ENCODE measurements at places on chromosomes 11 and 22.
A peak's percentile ranks its signal among the peaks of the same experiment; 100 is the strongest.

DNA sequence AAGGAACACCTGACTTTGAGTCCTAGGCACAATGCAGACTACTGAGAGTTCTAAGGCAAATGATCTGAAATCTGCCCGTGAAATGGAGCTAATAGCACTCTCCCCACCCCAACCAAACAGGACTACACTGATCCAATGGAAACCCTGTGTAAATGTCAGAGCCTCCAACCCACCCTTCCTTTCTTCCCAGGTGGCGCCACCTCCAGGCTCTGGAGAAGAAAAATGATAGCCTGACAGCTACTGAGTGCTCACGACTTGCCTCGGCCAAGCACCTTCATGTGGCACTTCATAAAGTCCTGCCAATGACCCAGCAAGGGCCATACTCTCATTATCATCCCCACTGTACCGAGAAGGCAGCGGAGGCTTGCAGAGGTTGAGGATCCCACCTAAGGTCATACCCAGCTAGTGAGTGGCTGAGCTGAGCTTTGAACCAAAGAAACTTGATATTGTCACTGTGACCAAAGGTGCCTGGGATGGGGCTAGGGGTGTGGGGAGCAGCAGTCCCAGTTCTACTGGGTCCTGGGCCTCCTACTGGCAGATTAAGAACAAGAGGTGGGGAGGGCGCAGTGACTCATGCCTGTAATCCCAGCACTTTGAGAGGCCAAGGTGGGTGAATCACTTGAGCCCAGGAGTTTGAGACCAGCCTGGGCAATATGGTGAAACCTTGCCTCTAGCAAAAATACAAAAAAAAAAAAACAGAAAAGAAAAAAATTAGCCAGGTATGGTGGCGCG is 20.5 kb downstream of the TST start:
- peak; percentile 70 for DNase-seq

DNA sequence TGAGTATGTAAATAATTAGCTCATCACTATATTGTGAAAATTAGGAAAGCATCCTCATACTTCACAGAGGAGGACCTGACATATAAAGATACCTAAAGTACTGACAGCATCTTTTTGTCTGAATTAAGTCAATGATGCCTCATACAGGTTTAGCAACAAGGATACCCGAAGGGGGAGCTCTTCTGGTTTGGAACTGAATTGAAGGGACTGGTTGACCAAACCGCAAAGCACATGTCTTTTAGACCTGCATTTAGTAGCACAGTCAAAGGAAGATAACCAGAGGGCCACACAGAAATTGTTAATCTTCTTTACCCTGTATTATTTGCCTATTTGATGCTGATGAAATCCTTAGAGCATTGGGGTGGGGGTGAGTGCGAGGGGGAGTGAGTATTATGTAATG is 12.9 kb upstream of the WT1 start:
- DNase-seq: peak; percentile 85

DNA sequence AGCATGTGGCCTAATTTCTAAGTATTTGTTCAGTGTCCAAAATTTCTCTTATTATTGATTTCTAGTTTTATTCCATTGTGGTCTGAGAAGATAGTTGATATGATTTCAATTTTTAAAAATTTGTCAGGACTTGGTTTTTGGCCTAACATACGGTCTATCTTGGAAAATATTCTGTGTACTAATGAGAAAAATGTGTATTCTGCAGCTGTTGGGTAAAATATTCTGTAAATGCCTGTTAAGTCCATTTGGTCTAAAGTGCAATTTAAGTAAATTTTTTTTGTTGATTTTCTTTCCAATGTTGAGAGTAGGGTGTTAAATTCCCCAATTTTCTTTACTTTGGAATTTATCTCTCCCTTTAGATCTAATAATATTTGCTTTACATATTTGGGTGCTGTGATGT is 78.3 kb downstream of the TECTA start:
- no peak for DNase-seq

- no peak for DNase-seq
These were observed 17.9 kb upstream of the TPH1 start for GRCh38 chr11:18063862-18064434.

- DNase-seq: no peak
These were observed 60.1 kb downstream of the FBLN1 start for GRCh38 chr22:45562537-45563361.

- no peak for DNase-seq
These were observed 415.4 kb downstream of the MN1 start for GRCh38 chr22:27386186-27386585.

- DNase-seq: no peak
These were observed 15.8 kb downstream of the BLID start for GRCh38 chr11:122100037-122100755.

GRCh38 chr11:37449146-37449545 is 851.1 kb upstream of the RAG2 start:
- peak; percentile 21 for DNase-seq

GRCh38 chr11:4202749-4203148 is 108.2 kb downstream of the RRM1 start:
- DNase-seq: no peak

DNA sequence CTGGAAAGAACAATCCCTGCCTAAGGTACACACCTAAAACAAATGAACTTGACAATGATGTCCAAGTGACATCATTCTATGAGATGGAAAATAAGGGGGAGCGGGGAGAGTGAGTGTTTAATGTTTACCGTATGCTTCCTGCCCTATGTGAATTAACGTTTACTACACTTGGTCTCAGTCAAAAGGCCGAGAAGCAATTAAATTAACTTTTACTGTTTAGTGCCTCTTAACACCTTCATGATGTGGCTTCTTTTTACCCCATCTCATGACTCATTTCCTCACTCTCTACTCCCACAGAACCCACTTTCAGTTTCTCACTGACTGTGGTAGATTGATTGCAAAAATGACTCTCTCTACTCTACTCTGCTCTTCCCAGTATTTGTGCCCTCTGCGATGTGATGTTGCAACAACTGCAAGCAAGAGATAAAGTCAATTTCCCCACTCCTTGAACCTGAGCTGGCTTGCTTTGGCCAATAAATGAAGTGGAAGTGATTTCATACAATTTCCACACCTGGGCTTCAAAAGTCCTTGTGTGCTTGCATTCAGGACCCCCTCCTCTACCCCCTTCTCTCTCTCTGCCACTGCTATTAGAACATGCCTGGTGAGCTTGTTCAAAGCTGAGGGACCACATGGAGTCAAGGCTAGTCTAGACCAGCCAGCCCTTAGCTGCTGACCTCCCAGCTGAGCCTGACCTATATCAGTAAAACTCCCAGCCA is 11.6 kb upstream of the ALKBH3 start:
- DNase-seq: peak; percentile 88

- DNase-seq: no peak
These were observed 9.2 kb upstream of the RBM14 start for GRCh38 chr11:66607126-66607834.

GRCh38 chr11:104713401-104713800 is 184.9 kb downstream of the CASP12 start:
- no peak for DNase-seq

GRCh38 chr22:36258701-36259614 is 6.0 kb downstream of the APOL1 start:
- DNase-seq: peak; percentile 84

- DNase-seq: no peak
These were observed 15.3 kb downstream of the DDI1 start for GRCh38 chr11:104051778-104052177.

DNA sequence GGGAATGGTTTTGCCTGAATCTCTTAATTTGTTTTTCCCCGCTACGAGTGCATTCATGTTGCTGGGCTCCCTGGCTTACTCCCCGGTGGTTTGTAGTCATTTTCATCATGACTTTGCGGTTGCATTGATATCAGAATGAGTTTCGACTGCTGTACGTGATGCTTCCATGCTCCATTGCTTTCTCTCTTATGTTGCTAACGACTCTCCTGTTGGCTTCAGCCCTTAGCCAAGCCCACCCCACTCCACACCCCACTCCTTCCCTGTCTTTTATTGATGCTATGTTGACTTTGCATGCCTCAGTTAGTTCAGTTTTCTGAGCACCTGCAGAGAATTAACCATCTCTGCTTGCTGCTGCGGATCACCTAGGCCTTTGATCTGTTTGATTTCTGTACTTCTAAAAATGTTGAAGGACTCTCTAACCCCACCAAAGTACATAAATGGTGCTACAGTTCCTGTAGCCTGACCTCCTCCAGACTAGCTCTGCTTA is 65.3 kb downstream of the ARFGAP2 start:
- DNase-seq: no peak

- DNase-seq: no peak
These were observed 96.1 kb downstream of the SYT9 start for GRCh38 chr11:7347611-7348431.

DNA sequence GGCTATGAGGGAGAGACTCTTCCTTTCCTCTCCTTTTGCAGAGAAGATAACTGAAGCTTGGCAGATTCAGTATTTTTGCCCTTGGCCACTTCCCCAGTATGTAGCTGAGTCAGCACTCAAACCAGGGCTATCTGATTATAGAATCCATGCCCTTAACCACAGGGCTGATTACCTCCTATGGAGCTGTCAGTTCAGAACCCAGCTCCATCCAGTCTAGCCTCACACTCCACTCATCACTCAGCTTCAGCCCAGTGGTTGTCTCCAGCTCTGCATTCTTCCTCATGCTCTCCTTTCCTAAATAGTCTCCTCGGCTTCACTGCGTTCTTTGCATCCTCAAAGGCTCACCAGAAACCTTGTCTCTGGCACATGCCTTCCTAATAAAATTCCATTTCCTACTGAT is 151.6 kb upstream of the BLID start:
- peak; percentile 71 for DNase-seq

DNA sequence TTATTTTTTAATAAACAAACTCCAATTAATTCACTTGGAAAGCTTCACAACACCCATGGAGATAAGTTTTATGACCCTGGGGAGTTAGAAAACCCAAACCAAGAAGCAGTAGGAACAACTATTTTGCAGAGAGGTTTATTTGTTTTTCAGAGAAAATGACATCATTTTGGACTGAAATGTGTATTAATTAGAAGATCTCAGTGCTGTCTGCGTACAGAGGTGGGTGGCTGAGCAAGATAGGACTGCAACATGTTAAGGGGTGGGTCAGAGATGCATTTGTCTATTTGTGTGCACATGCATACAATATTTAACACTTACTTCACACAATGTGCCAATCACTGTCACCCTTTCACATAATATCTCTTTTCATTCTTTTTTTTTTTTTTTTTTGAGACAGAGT is 1.1 kb downstream of the SCGB1A1 start:
- DNase-seq: peak; percentile 33

GRCh38 chr11:76424891-76425290 is 19.9 kb upstream of the EMSY start:
- DNase-seq: no peak

- DNase-seq: no peak
These were observed 67.7 kb downstream of the CCDC81 start for GRCh38 chr11:86442420-86442819.

- DNase-seq: no peak
These were observed 34.9 kb downstream of the P4HA3 start for GRCh38 chr11:74276581-74276980.

- no peak for DNase-seq
These were observed 19.1 kb downstream of the INCENP start for GRCh38 chr11:62142921-62143320.

GRCh38 chr11:103709371-103709770 is 327.1 kb upstream of the DDI1 start:
- no peak for DNase-seq

DNA sequence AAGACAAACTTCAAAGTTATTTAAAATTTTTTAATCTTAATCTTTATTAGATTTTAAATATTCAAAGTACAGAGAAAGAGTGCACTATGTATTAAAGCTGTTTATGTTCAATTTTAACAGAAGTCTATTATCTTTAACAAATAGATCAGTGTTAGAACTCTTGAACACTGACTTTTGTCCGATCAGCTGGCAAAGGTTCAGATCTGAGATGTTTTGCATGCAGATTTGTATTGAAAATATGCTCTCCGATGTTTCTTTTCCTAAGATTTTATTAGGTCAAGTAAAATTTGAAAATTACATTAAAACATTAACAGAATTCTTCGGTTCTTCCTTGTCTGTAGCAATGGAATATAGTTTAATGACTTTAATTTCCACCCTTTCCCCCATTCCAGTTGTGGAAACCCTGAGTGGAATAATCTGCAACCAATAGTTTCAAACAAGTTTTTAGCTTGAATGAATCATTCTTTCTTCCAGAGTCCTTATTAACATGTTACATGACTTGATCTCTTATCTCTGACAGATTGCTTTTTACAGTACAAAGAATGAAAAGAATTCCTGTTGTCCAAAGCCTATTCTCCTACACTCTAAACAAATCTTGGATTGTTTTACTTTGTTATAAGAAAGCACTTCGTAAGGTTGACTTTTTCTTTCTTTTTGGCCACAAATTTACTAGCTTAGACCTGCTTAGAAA is 11.4 kb upstream of the TCP11L1 start:
- no peak for DNase-seq

DNA sequence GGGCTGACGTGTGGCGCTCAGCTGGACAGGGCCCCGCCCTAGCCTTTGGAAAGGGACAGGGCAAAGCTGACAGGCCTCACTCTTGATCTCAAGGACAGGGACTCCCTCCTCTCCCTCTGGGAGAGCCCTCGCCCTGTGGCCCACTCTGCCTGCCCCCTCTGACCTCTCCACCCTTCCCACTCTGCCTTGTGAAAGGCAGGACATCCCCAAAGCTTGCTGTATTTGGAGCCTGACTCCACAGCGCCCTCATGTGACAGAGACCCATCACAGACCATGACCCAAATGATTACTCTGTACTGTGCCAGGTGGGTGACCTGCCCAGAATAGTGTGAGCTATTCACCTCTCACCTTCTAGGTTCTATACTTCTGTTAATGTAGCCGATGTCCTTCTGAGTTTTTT is 18.8 kb downstream of the P2RY2 start:
- peak; percentile 61 for DNase-seq

- DNase-seq: no peak
These were observed 938.4 kb downstream of the BRD1 start for GRCh38 chr22:48889209-48889830.

DNA sequence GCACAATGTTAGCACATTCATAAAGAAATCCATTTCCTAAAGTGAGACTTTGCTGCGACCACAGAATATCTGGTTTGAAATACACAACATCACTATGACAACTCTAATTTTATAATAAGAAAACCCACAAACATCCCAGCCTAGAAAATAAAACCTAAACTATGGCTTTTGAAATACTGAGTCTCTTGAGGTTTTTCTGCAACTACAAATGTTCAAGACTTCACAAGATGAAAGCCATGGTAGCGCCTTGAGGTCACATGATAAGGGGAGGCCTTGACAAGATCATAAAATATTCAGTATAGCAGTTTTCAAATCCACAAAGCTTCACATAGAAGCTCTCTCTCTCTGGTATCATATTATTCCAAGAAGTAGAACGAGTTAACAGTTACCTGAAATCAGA is 126.8 kb downstream of the MPPED2 start:
- DNase-seq: no peak
